ENCODE measurements at places on chromosomes 2 and 18.

GRCh38 chr2:160460333-160460731 lies 33.3 kb downstream of the RBMS1 start:
- no peak for DNase-seq

- no peak for DNase-seq
Observed at GRCh38 chr2:180291552-180292421, 284.7 kb upstream of the CWC22 start.

DNA sequence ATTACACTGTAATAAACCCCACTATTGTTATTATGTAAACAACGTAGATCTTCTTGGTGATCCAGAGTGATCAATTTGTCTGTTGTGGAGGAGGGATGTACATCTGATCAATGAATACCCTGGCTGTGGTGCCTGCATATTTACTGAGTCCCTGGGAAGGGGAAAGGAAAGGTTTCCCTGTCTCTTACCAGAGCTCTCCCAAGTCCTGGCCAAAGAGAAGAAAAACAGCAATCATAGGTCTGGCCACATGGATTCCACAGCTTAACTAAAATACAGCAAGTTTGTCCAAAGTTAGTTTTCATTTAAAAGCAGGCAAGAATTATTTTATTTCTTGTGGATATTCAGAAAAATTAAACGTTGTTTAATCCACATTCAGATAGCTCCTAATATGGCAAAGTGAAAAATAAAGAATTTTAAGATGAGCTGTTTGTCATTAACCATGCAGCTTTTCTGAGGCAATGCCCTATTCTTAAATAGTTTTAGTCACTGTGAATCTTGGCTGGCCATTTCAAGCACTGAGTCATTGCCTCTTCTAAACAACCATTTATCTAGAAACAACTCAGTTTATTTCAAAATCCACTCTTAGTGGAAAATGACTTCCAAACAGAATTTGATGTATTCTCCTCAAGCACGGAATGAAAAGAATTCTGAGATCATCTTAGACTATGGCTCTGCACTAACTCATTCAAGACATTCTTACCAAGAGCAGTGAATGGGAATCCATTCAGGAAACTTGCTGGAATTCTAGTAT lies 1004.4 kb upstream of the CDH2 start:
- no peak for DNase-seq

DNA sequence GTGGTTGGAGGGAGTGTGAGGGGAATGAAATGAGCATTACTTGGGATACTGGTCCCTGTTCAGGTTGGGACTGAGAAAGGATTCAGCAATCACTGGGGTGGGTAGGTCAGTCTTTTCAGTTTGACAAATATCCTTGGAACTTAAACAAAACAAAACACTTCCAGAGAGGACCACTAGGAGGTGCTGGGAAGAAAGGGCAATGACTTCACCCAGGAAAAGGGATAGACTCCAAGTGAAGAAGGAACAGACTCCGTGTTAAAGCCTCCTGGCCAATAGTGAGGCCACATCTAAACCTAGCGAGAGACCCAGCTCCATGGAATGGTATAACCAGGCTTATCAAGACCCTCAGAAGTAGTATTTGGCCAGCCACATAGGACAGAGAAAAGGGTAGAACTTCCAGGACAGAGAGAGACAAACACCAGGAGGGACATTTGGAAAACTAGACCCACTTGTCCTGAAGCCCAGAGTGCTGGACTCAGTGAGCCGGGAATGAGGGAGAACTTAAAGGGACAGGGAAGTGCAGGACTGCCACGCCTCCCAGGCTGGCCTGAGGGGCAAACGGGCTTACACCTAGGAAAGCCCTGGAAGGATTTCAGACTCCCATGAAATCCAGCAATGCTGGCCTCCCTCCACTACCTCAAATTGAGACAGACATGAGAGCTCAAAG lies 19.6 kb upstream of the KCNG3 start:
- DNase-seq: no peak

Measured in stimulated activated CD8-positive, alpha-beta memory T cell treated with anti-CD3 and anti-CD28 coated beads, Interleukin-4, amount 100 ng/mL, for 4 hours (primary cell).